ENCODE measurements at places on chromosomes 7 and 10.

GRCh38 chr7:34622771-34623250, 35.2 kb upstream of the NPSR1 start:
- DNase-seq = no peak

- no peak for DNase-seq
Observed at GRCh38 chr10:7189909-7190308, 220.9 kb downstream of the SFMBT2 start.

DNA sequence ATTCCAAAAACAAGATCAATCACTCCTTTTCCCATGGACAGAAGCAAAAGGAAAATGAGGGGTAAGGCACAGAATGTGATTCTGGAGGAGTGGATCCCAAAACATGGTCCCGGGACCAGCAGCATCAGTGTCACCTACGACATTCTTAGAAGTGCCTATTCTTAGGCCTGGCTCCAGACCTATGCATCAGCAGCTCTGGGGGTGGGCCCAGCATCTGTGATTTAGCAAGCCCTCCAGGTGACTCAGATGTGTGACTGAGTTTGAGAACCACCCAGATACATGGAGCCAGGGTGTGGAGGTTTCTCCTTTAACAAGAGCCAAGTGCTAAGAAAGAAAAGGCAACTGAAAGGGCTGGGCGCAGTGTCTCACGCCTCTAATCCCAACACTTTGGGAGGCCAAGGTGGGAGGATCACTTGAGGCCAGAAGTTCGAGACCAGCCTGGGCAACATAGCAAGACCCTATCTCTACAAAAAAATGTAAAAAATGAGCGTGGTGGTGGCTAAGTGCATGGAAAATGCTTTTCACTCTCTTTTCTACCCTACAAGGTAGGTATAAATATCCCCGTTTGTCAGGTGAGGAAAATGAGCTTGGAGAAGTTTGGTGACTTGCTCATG, 17.1 kb upstream of the ARPC1A start:
- DNase-seq = no peak

GRCh38 chr7:65798111-65799075, 74.5 kb upstream of the VKORC1L1 start:
- DNase-seq = no peak

- no peak for DNase-seq
Observed at GRCh38 chr10:110865809-110866482, 5.8 kb upstream of the PDCD4 start.

DNA sequence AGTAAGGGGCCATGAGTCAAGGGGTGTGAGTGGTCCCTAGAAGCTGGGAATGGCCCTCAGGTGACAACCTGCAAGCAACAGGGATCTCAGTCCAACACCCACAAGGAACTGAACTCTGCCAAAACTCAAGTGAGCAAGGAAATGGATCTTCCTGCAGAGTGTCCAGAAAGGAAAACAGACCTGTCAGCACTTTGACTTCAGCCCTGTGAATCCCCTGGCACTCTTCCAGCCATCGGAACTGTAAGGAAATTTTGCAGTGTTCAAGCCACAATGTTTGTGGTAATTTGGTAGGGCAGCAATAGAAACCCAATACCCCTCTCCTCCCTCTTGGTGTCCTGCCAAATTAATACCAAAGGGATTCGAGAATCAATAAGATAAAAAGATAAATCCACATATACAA, 6.9 kb downstream of the LYZL1 start:
- DNase-seq = no peak

- DNase-seq = no peak
Observed at GRCh38 chr10:5502061-5502521, 2.7 kb upstream of the CALML5 start.

- no peak for DNase-seq
Observed at GRCh38 chr7:55110993-55111361, 92.2 kb downstream of the EGFR start.

DNA sequence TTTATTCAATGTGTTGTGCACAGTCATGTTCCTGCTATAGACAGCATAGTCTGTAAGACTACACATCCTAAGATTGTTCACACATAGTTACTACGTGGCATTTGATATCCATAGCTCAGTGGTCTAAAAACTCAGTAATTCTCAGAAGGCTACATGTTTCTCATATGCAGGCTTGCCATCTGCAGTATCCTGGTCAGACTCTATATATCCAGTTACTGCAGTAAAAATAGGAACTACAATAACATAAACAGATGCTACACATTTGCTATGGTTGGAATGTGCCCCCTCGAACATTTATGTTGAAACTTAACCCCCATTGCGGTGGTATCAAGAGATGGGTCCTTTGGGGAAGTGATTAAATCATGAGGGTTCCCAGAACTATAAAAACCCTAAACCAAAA, 1377.8 kb upstream of the LRRTM3 start:
- no peak for DNase-seq

- no peak for DNase-seq
Observed at GRCh38 chr7:128945668-128946366, 8.1 kb downstream of the IRF5 start.

- DNase-seq = no peak
Observed at GRCh38 chr7:42168512-42168911, 68.5 kb downstream of the GLI3 start.

- DNase-seq = no peak
Observed at GRCh38 chr7:2647594-2648172, 15.9 kb downstream of the TTYH3 start.

Measured in activated CD4-positive, alpha-beta T cell treated with anti-CD3 and anti-CD28 coated beads for 4 hours (primary cell).